HFF-Myc (cell line): ENCODE measurements at places on chromosomes 4 and X.

DNA sequence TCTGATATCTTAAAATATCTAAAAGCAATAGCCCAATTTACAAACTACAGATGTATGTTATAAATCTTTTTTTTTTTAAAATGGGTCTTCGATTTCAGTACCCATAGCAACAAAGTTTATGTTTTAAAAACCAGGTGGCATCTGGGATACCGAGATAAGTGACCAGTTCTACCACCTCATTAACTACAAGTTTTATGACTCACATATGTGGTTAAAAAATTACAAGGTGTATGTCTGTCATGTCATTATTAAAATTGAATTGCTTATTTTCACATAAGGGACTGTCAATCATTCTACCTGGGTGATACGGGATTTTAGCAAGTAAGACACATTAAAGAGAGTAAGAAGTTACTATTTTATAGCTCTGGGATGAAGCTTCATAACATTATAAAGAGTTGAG is 192.0 kb upstream of the ETNPPL start:
- DNase-seq: no peak

- no peak for DNase-seq
Observed at GRCh38 chr4:63492515-63492914, 916.7 kb downstream of the TECRL start.

DNA sequence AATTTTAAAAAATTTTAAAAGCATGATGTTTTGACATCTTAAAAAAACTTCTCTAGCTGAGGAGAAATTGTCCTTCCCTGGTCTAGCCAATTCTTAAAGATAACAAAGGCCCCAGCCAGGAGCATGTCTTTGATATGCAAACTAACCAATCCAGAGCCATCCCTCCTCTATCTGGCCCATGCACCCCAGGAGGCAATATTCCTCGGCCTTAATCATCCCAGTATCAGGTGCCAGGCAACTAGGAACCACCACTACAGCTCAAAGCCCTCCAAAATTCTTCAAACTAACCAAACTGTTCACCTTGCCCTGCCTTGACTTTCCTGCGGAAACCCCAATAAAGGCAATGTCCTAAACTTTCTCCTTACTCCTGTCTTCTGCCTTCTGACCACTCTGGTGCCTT is 97.8 kb upstream of the USP9X start:
- DNase-seq: no peak

DNA sequence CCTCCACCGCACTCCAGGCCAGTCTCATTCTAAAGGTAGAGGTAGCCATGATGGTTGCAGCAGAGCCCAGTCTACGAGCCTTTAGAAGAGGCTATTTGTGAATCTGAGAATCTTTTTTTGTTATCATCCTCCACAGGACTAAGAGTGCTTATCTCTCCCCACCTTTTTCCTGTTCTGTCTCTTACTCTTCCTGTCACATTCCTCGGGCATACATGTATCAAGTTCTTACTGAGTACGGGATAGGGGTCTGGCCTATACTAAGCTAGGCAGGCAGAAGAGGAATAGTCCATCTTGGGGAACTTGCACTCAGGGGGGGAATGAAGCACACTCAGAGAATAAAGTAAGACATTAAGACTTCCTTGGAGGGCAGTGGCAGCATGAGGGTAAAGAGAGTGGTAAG is 25.7 kb downstream of the LAS1L start:
- DNase-seq: no peak

DNA sequence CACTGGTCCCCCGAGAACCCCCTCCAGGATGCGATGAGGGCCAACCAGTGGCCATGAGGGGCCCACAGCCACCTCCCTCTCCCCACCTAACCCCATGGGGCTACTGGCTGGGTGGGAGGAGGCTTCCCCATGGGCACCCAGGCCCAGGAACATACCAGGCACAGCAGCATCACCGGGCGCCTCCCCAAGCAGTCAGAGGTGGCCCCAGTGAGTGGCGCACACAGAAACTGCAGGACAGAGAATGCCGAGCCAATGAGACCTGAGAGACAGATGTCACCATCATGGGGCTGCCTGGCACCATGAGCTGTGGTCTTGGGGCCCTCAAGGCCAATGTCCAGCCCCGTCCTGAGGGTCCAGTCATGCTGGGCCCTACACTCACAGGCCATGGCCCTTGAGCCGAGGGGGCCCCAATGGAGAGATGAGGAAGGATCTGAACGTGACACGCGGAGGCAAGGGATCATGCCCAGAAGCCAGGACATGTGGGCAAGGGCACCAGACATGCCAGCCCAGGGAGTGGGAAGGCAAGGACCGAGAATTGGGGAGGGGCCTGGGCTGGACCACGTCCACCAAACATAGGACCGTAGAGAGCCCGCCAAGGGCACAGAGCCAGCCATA is 30.1 kb downstream of the NOP14 start:
- DNase-seq: no peak

GRCh38 chr4:110543577-110543976 is 67.6 kb downstream of the ENPEP start:
- no peak for DNase-seq

DNA sequence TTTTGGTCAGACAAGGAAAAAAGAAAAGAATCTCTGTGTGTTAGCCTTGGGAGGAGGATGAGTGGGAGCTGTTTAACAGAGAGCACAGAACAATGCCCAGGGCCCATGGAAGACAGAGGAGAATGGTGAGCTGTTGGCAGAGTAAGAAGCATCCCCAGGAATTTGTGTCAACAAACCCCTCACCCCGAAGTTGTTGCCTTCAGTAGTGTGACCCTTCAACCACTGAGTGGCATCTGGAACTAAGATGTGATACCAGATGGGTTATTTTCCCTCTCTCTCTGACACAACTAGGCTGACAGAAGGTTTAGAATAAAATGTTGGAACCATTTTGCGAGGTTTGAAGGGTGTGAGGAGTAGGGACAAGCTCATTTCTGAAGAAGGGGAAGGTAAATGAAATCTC is 25.1 kb downstream of the IGSF1 start:
- no peak for DNase-seq

DNA sequence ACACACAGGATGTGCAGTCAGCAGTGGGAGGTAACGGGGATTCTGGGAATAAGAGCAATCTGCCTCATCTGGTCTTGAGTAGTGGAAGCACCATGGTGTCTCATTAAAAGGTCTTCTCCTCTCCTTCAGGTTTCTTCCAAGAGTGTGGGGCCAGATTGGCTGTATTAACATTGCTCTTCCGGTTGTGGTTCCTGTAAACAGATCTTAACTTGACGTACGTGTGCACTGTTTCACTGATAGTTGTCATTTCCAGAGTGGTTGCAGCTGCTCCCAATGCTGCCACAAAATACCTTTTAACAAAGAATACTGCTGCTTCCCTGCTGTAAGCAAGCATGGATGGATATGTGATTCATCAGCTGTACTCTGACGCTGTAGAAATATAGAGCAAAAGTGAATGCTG is 1443.4 kb upstream of the TENM3 start:
- DNase-seq: no peak

DNA sequence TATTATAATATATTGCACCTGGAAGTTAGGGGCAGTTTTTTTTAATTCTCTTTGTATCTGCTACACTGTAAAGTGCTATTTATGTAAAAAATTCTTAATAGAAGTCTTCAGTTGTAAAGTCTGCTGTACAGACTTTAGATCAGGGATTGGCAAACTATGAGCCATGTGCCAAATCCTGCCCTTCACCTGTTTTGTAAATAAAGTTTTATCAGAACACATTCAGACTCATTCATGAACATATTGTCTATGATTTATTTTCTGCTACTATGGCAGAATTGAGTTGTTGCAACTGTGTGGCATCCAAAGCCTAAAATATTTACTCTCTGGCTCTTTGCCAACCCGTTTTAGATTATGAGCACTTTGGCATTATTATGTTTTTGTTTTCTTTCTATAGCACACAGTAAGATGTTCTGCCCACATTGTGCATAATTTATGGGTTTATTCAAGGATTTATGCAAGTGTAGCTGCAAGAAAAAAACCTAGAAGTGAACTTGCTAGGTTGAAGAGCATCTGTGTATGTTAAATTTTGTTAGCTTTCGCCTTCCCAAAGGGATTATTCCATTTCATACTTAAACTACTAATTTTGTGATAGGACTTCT is 56.9 kb downstream of the CLCN3 start:
- no peak for DNase-seq

GRCh38 chr4:13535118-13535517 is 9.2 kb downstream of the NKX3-2 start:
- no peak for DNase-seq

DNA sequence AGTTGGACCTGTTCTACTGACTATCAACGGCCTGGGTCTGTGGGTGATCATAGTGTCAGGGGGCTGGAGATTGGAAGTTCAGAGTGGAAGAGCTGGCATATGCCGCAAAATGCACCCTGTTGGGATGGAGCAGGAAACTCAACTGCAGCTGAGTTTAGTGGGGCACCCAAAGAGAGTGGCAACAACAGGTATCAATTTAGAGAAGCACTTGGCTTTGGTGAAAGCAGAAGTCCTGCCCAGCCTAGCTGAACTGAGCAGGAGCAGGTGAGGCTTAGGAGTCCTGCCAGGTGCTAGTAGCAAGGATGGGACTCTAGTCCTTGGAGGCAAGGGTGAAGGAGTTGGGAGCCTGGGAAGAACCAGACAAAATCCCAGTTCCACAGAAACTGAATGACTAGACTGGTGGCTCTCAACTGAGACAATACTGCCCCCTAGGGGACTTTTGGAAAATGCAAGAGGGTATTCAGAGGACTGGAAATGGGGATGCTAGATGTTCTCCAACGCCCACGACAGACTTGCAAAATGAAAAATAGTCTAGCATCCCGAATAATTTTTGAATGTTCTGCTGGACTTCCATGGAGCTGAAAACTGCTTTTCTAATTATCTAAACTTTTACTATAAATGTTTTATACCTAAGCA is 49.4 kb downstream of the RTL9 start:
- DNase-seq: no peak

DNA sequence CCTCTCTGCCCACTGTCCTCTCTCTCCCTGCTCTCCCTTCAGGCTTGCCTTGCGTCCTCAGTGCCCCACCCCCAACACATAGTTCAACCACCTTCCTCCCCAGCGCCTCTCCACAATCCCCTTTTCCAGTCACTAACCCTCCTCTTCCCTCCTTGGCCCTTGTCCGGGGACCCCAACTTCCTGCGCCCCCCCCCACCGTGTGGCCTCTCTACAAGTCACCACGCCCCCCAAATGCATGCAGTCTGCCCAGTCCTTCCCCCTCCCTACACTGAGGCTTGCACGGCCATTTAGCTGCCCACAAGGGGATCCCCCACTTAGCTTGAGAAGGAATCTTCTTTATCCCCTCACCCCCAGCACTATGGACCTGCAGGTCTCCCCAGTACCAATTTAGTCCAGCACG is 569 bp downstream of the CXCR3 start:
- no peak for DNase-seq

DNA sequence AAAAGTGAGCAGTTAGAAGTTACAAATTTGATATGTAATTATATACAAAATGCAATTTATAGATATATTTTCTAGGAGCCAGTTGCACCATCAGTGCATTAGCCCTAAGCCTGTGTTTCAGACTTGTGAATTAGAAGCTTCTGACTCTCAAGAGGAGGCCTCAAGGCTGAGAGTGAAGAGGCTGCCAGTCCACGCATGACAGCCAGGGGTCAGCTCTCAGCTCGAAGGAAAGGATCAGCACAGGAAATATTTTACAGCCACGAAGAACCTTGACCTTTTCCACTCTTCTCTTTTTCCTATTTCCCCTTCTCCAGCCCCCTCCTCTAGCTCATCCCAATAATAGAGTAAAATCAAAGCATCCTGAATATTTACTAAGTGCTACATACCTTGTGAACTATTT is 642.4 kb downstream of the TRIML1 start:
- DNase-seq: no peak

DNA sequence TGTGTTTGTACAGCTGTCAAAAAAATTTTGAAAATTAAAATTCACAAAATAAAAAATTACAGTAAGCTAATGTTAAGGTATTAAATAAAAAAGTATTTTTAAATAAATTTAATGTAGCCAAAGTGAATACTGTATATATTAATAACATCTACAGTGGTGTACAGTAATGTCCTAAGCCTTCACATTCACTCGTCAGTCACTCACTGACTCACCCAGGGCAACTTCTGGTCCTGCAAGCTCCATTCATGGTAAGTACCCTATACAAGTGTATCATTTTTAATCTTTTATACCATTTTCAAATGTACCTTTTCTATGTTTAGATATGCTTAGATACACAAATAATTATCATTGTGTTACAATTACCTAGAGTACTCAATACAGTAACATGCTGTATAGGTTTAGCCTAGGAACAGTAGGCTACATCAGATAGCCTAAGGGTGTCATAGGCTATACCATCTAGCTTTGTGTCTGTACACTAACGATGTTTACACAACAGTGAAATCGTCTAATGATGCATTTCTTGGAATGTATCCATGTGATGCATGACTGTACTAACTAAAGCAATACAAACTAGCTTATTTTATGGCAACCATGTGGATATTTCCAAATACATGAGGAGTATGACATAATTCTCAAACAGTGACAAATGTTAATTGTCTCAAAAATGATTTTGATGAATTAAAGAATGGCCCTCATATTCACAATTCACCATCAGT is 13.7 kb downstream of the DDX60 start:
- peak; percentile 24 for DNase-seq

GRCh38 chr4:73687421-73687820 is 52.9 kb upstream of the CXCL8 start:
- DNase-seq: no peak

DNA sequence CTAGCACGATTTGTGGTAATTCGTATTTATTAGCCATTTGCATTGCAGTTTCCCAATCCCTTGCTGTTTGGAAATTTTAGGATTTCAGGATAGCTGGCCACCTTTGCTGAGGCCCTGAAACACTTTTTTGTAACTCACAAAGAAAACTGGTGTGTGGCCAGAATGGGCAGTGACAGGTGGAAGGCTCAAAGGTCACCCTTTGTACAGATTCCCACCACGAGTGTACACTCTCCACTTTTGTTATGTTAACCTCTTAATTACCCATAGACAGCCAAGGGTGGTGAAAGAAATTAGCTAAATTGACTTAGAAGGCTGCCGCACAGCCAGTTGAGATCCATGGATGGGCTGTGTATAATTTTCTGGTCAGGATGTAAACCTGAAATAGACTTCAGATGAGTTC is 109.7 kb upstream of the ARX start:
- DNase-seq: no peak

- DNase-seq: no peak
Observed at GRCh38 chr4:26325191-26325590, 4.4 kb downstream of the RBPJ start.

DNA sequence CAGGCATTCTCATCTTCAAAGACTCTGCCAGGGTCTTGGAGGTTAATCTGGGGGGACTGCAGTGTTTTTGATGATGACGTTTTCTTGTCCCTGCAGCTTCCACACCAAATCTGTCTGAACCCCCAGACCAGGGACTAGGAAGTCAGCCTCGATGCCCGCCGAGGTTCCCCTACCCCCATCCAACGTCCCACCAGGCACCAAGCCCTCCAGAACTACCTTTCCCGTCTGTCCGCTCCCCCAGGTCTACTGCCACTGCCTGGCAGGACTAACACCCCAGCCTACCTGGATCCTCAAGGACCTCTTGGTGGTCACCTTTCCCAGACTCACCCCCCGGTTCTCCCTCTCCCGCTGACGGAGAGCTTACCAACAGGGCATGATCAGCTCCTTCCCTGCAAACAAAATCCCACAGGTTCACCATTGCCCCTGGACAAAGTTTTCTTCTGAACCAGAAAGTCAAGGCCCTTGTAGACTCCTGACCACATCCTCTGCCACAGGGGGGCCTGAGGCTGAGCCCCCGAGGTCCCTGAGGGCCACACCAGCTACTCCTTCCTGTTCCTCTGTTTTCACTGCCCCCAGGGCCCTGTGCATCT is 40.9 kb downstream of the HMX1 start:
- DNase-seq: no peak
